ENCODE measurements at places on chromosomes 4 and X.

GRCh38 chr4:87227751-87228151 is 7.3 kb upstream of the KLHL8 start:
- no peak for DNase-seq

DNA sequence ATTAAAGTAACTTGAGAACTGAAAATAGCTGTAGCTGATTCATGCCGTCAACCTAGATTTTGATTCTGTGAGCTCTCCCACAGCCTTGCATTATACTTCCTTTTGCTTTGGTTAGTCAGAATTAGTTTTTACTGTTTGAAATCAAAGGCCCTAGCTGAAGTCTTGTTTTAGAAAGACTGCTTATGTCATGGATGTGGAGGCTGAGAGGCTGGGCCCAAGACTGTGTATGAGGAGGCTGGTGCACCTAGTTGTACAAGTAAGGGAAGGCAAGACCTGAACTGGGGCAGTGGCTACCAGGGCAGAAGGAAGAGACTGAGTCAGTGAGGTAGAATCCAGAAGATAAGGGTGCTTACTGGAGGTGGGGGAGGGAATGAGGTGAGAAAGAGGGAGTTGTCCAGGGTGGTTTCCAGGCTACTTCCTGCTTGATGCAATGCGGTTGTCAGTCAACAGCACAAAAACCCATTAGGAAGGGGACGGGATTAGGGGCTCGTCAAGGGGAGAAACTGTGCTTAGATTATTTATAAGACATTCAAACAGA is 76.2 kb upstream of the PAGE3 start:
- no peak for DNase-seq

DNA sequence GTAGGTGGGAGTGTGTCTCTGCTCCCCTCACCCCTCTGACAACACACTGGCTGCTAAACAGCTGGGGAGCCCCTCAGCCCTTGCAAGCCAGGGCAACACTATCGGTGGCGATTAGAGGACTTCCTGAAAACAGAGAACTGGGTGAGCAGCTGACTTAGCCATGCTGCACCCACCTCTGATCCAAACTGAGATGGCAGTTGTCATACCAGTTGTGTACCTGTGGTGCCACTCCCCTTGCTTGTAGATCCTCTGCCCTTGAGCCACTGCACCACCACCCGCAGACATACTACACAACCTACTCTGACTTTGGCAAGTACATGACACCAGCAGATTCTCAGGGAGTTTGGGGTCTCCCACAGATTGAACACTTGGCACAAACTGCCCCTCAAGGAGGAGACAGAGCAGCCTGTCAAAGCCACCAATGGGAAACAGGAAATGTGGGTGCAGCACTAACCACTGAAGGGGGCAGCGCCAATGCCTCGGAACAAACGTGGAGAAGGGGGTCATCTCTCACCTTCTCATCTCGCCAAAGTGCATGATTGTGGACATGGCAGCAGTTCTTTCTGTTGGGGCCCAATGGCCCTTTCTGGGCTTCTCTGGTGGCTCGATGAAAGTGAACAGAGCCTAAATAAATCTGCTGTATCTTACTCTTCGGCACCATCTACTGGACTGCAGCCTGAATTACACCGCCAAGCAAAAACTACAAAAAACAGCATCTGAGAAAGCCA is 119.8 kb downstream of the NEK1 start:
- peak; percentile 30 for DNase-seq

DNA sequence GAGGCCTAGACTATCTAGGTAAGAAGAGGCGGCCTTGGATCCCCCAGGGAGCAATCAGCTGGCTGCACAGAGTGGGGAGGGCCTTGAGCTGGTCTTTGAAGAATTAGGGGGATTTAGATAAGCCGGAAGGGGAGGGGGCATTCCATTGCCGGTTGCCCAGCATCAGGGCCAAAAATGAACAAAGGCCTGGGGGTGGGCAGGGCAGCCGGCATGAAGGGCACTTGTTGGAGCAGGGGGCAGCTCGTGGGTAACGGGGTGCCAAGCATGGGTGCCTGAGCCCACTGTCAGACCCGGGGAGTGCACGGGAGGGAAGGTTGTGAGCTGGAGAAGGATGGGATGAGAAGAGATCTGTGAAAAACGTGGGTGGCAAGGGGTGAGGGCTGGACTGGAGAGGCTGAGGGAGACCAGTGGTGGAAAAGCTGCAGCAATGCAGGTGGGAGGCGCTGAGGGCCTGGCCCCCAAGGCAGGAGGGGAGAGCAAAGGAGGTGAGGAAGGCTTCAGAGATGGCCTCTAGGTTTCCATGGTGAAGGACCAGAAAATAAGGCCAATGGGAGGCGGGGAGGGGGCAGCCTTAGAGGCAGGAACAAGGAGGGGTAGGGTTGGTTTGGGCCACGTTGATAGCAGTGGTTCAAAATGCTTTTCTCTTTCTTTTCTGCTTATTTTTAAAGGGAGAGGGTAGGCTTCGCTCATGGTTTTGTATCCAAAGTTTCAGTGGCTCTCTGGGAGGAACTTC is 8.6 kb downstream of the KLF3 start:
- no peak for DNase-seq

GRCh38 chr4:70925418-70925817 is 23.2 kb downstream of the MOB1B start:
- DNase-seq, result no peak

- no peak for DNase-seq
Measured at GRCh38 chr4:95091272-95091671, 333.5 kb downstream of the BMPR1B start.

- DNase-seq, result no peak
Measured at GRCh38 chrX:101395789-101396188, 5.0 kb downstream of the RPL36A start.

- peak; percentile 32 for DNase-seq
Measured at GRCh38 chrX:41923978-41924683, 777 bp upstream of the CASK start.

GRCh38 chr4:15238720-15239119 is 189.1 kb upstream of the C1QTNF7 start:
- DNase-seq, result peak; percentile 77

DNA sequence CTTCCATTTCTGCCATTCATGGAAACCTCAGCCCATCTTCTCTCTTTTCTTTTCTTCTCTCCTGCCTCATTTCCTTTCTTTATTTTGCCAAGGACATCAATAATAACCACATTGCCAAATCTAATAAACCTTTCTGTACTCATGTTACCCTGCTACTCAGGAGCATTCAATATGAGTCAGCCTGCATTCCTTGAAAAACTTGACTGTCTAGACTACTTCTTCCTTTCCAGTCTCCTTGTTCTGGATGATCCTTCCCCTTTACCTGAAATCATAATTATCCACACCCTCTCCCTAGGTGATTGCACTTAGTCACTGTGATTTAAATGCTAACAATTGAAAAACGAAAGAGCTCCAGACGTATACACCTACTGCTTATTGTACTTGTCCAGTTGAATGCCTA is 253.2 kb upstream of the CENPE start:
- no peak for DNase-seq

DNA sequence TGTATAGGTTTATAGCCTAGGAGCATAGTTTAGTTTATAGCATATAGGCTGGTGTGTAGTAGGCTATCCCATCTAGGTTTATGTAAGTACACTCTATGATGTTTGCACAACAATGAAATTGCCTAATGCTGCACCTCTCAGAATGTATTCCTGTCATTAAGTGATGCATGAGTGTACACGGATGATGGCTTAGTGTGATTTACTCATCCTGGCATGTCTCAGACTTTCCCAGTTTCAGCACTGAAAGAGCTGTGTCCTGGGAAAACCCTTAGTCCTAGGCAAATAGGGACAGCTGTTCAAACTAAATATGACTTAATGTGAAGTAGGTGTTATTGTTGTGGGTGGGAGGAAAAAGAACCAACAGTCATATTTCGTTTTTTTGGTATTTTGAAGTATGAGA is 264.9 kb upstream of the MAGEB18 start:
- DNase-seq, result peak; percentile 11

GRCh38 chrX:118943102-118943501 is 31.3 kb upstream of the LONRF3 start:
- no peak for DNase-seq

DNA sequence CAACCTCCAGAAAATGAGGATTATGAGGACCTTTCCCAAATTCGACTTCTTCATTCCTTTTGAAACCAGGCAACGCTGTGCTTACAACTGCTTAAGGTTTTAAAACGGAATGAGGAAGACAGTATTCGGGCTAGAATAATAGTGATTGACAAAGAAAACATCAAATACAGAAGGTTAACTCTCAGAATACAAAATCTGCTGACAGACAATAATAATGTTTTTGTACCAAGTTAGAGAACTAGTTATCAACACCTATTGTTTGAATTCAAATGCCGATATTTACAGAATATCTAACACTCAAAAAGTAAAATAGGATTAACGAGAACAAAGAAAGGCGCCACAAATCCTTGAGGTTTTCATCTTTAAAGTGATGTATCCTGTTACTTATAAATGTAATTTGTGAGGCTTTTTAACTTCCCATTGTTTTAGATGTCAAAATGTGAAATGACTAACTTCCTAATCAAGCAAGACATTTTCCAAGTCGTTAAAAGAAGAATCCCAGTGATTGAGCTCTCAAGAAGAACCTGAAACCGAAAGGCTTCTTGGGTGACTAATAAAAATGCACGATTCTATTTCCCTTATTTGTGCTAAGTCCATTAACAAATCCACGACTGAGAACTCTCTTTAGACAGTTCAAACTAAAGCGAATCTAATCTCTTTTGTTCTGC is 118.3 kb downstream of the SORBS2 start:
- no peak for DNase-seq

DNA sequence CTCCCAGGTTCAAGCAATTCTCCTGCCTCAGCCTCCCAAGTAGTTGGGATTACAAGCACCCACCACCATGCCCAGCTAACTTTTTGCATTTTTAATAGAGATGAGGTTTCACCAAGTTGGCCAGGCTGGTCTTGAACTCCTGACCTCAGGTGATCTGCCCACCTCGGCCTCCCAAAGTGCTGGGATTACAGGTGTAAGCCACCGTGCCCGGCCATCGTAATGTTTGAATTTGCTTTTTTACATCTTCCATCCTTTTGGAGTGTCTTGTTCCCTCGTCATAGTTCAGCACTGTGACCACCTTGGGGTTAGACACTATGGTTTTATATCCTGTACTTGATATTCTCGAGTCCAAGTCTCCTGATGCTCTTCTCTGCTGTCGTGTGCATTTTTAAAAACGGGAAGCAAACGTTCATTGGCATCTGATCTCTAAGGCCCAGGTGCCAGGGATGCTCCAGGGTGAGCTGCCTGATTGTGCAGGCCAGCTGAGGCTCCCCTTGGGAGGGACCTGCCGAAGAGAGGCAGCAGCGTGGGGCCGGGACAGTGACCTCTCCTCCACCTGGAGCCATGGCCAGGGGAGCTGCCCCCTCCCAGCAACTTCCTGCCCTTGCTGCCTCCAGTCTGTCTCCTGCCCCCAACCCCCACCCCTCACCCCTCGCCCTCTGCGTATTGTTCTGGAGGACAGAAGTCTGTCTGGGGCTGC is 16.7 kb downstream of the DGKQ start:
- DNase-seq, result no peak

DNA sequence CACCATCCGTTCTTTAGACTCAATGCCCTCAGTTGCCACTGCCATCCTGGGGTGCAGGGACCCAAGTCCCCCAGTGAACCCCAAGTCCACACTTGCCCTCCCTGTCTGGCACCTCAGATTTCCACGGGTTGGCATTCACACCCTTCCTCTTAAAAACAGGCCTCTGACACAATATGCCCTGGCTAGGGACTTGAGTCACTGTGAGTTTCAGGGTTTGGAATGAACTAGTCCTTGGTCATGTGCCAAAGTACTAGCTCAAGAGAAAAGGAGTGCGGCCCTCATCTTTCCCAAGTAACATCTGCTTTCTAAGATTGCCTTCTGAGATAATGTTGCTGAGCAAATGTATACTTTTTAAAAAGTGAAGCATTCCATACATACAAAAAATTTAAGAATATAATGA is 134.0 kb downstream of the MID1 start:
- peak; percentile 4 for DNase-seq

DNA sequence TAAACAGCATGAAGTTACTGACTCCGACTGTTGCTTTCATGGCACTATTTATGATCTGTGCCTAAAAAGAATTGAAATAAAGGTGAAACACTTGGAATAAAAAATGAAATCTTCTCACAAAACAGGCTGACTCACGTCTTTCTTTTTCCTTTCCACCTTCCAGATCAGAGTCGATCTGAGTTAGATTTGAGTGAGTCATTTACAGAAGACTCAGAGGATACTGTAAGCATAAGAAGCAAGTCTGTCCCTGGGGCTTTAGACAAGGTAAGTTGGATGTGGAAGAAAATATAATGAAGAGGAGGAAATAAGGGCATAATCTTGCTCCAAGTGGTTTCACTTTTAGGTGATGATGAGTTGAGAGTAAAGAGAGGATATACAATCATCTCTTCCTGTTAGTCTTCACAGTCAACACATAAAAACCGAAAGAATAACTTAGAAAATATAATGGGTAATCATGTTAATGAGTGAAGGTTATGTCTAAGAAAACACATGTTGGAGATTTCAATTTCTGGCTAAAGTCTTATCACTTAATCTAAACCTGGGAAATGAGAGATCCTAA is 89.7 kb downstream of the SYTL5 start:
- peak; percentile 11 for DNase-seq

GRCh38 chr4:67019686-67020437 is 525.4 kb downstream of the CENPC start:
- DNase-seq, result no peak

- no peak for DNase-seq
Measured at GRCh38 chrX:14832586-14832985, 40.3 kb downstream of the FANCB start.

GRCh38 chr4:174520660-174521059 is 1.6 kb downstream of the HPGD start:
- no peak for DNase-seq

DNA sequence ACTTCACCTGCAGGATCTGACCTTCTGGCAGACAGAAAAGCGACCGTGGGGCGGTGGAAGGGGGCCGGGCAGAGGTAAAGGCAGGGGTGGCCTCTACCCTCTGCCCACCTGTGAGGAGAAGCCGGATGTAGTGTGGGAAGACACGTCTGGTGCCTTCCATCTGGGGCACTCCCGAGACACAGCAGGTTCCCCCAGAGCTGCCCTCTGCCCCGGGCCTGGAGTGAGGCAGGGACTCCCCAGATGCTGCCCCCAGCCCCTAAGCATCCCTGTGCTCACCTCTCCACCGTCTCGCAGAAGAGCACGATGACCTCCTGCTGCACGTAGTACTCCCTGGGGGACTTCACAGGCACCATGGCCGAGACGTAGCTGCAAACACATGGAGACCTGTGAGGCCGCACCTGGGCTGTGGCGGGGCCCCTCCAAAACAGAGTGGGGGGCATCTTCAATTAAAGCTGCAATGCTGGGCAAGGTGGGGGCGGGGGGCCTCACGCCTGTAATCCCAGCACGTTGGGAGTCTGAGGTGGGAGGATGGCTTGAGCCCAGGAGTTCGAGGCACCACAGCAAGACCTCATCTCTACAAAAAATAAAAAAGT is 75.3 kb upstream of the MXD4 start:
- DNase-seq, result no peak

Measured in kidney glomerular epithelial cell (primary cell).